ENCODE measurements at places on chromosomes 7 and 10.

- DNase-seq: no peak
- H3K4me1 ChIP-seq: peaks cover 26% of the 10 kb centered on the region
- H3K27ac ChIP-seq: peak overlapping the region; percentile 72
- H3K36me3 ChIP-seq: no peaks in the 10 kb centered on the region
- no peaks in the 10 kb centered on the region for H3K27me3 ChIP-seq
- H3K4me3 ChIP-seq: no peak overlapping the region
Measured at GRCh38 chr10:3424111-3424851, 251.7 kb upstream of the PITRM1 start.

DNA sequence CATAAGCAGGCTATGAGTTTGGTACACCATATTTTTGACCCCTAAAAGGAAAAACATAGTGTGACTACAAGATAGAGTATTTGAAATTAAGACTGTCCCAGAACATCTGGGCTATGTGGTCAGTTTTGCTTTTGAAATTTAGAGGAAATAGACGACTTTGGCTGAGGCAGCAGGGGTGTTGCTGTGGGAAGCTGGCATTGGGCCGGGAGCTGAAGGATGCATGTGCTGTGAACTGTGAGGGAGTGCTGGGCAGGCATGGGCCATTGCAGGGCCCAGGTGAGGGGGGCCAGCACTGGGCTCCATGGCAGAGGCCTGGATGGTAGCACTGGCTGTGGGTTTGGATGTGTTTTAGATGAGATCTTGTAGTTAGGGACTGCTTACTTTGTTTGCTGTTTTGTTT, 168.3 kb downstream of the BMPER start:
- DNase-seq: no peak
- no peaks in the 10 kb centered on the region for H3K36me3 ChIP-seq
- no peak overlapping the region for H3K4me3 ChIP-seq
- H3K27ac ChIP-seq: no peak overlapping the region

DNA sequence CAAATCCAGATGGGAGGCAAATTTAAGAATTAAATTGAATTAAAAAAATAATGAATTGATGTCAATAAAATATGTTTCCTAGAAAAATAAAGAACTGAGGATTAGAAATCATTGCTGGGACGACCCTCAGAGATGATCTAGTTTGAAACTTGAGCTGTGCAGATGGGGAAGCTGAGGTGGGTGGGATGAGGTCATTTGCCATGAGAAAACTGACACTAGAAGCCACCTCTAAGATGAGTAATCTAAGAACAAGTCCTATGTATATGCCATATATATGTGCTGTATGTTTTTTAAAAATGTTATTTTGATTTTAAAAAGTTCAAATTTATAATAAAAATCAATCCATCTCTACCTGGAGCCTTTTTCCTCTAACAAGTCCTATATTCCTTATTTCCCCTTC, 135.7 kb downstream of the RSU1 start:
- DNase-seq: no peak
- no peaks in the 10 kb centered on the region for H3K36me3 ChIP-seq
- H3K27ac ChIP-seq: no peak overlapping the region
- H3K4me1 ChIP-seq: no peaks in the 10 kb centered on the region

- no peak for DNase-seq
- no peak overlapping the region for H3K27ac ChIP-seq
- no peaks in the 10 kb centered on the region for H3K4me1 ChIP-seq
- no peak overlapping the region for H3K4me3 ChIP-seq
Measured at GRCh38 chr7:33486633-33487032, 357.3 kb downstream of the BBS9 start.

DNA sequence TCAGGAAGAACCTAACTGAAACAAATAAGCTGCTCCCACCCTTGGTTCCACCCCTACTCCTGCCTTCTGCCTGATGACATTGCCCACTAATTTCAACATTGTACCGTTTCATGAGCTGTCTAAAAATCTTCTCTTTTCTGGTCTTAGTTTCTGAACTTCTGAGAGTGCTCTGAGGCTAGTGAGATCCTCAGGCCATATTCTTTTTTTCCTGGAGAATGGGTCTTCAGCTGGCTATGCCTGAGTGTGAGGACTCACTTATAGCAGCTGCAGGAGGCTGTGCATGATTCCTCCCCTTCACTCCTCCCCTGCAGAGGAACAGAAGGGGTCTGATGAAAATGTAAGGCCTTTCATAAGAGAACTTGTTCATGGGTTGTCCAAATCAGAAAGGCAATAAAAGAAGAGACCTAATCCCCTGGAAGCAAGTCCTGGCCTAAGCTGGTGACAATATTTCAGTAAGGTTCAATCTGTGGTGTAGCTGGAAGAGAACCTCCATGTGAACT, 11.1 kb downstream of the HOXA4 start:
- peaks cover 28% of the 10 kb centered on the region for H3K4me1 ChIP-seq
- no peaks in the 10 kb centered on the region for H3K27me3 ChIP-seq
- H3K4me3 ChIP-seq: no peak overlapping the region

DNA sequence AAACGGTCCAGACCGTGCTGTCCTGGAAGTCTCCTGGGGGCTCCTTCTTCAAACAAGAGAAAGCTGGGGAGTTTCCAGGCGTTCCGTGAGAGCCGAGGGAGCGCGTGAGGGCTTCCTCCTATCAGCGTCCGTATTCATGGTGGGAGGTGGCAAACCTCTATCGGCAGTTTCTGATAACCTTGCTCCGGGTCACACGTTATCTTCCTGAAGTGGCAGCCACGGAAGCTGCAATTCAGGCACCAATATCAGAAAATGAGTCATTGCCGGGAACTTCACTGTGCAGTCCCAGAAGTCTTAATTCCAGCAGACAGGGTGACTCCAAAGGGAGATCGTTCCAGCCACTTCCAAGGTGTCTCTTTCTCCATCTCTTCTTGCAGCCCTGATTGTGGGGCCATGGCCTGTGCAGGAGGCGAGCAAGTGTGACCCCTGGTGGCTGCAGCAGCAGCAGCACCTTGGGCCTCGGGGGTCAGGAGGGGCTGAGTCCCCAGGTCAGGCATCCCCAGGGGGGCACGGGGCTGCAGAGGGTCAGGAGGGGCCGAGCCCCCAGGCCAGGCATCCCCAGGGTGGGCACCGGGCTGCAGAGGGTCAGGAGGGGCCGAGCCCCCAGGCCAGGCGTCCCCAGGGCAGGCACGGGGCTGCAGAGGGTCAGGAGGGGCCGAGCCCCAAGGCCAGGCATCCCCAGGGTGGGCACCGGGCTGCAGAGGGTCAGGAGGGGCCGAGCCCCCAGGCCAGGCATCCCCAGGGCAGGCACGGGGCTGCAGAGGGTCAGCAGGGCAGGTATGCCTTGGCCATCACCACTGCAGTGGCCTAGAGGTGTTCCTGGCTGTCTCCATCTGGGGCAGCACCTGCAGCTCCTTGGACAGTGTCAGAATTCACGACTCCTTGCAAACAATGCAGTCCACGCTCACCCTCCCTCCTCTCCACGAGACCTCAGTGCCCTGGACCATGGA, 538.7 kb downstream of the DNAJB6 start:
- no peak overlapping the region for H3K4me3 ChIP-seq
- H3K27ac ChIP-seq: no peak overlapping the region
- H3K4me1 ChIP-seq: no peaks in the 10 kb centered on the region
- H3K27me3 ChIP-seq: no peaks in the 10 kb centered on the region

GRCh38 chr7:96238474-96238873, 83.4 kb downstream of the SLC25A13 start:
- no peak for DNase-seq
- H3K36me3 ChIP-seq: peaks cover 7% of the 10 kb centered on the region
- no peaks in the 10 kb centered on the region for H3K27me3 ChIP-seq
- no peak overlapping the region for H3K27ac ChIP-seq
- no peak overlapping the region for H3K4me3 ChIP-seq

GRCh38 chr7:18345641-18346234, 149.8 kb upstream of the HDAC9 start:
- no peaks in the 10 kb centered on the region for H3K36me3 ChIP-seq
- no peaks in the 10 kb centered on the region for H3K27me3 ChIP-seq
- H3K27ac ChIP-seq: no peak overlapping the region
- H3K4me3 ChIP-seq: no peak overlapping the region

DNA sequence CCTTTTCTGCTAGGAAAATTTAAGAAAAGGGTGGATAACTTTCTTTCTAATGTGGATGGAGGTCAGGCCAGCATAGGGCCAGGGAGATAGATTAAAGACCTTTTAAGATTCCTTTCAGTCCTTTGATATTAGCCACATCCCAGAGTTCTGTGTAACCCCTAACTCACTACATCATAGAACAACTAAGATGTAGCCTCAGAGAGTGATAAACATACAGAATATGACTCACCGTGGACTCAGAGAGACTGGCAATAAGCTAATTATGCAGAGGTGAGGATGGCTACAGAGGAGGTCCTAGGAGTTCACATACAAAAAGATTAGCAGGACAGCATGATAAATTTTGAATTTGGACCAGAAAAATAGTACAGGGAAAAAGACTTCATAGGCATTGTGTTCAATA, 141.0 kb downstream of the AOAH start:
- no peak overlapping the region for H3K4me3 ChIP-seq
- no peaks in the 10 kb centered on the region for H3K27me3 ChIP-seq
- no peaks in the 10 kb centered on the region for H3K4me1 ChIP-seq
- DNase-seq: no peak
- H3K27ac ChIP-seq: no peak overlapping the region
- H3K36me3 ChIP-seq: no peaks in the 10 kb centered on the region

DNA sequence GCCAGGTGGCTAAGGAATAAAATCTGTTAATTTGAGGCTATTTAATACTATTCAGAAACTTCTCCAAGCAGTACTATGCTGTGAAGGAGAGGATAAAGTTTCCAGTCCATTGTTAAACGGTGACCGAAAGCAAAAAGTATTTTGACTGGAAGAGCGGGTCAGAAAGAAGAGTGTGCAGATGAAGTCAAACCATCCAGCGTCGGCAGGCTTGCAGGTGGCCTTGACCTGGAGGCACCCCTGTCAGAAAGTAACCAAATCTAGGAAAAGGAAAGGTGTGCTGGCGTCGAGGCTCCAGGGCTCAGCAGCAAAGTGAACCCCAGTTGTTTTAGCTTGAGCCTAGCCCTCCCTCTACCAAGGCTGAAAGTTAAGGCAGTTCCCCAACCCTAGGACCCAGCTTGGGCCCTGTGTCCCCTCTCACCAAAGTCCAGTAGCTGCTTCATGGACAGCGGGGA, 544 bp downstream of the PDK4 start:
- peak overlapping the region; percentile 94 for H3K27ac ChIP-seq
- no peaks in the 10 kb centered on the region for H3K27me3 ChIP-seq
- DNase-seq: no peak
- no peaks in the 10 kb centered on the region for H3K36me3 ChIP-seq
- H3K4me3 ChIP-seq: peak overlapping the region; percentile 69
- H3K4me1 ChIP-seq: peaks cover 5% of the 10 kb centered on the region

DNA sequence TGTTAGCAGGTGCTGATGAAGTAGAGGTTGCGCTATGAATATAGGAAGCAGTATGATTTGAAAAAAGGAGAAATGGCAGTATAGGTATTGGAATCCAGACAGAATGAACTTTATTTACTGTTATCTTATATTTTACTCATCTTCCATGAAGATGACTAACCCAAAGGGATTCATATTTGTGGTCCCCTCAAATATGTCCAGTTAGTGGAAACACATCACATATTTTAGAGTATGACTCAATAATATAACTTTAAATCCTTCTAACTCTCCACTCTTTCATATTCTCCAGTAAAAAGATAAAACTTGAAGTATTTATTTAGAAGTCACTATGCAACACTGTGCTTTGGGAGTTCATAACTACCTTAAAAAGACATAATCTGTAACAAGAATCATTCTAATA, 286.5 kb upstream of the LRRTM3 start:
- no peaks in the 10 kb centered on the region for H3K27me3 ChIP-seq
- no peaks in the 10 kb centered on the region for H3K4me1 ChIP-seq
- H3K4me3 ChIP-seq: no peak overlapping the region
- no peak overlapping the region for H3K27ac ChIP-seq
- H3K36me3 ChIP-seq: no peaks in the 10 kb centered on the region
- DNase-seq: no peak

GRCh38 chr10:32347363-32348022, 535 bp upstream of the EPC1 start:
- H3K27me3 ChIP-seq: no peaks in the 10 kb centered on the region
- no peaks in the 10 kb centered on the region for H3K36me3 ChIP-seq
- peaks cover 68% of the 10 kb centered on the region for H3K4me1 ChIP-seq
- peak overlapping the region; percentile 96 for H3K4me3 ChIP-seq

DNA sequence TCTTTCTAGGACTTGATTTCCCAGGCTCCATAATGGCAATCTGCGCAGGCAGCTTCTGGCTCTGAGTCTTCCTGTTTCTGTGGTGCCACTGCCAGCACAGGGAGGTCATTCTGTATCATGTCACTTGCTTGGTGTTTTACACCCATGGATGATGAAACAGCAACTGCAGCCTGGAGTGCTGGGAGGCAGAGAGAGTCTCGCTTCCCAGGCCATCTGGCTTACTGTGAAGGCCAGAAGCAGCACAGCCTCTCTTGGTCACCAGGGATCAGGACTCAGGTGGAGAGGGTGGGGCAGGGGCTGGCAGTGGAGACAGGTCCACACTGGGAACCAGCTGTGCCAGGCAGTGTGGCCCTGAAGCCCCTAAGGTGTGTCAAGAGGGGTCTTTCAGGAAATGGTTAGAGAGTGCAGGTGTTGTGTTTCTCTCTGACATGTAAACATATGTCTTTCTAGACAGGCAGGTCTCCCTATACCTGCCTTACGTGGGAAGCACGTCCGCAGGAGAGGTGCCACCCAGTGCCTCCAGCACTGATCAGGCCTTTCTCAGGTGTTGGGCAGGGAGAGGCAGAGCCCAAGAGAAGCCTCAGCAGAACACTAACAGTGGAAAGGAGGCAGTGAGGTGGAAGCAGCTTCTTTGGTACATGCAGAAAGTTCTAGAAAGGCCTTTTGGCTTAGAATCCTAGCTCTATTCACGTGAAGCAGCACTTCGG, 71.4 kb downstream of the INSIG1 start:
- H3K27me3 ChIP-seq: peaks cover 18% of the 10 kb centered on the region
- H3K36me3 ChIP-seq: no peaks in the 10 kb centered on the region
- H3K4me3 ChIP-seq: no peak overlapping the region
- H3K27ac ChIP-seq: no peak overlapping the region
- peaks cover 24% of the 10 kb centered on the region for H3K4me1 ChIP-seq

DNA sequence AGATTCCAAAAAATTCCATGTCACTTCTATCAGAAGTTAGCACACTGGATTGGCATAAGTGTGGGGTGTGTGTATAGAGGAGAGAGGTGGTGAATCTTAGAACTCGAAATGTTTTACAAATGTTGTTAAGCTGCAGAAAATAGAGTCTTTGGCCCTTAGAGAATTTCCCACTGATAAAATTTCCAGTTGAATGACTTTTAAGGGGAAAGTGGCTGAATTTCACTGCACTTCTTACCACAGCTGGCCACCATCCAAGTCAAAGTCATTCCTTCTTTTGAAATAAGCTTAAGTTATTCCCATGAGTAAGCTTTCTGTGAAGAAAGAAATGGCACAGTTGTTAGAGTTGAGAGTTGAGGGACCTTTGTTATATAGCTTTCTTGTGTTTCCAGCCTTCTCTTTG, 13.9 kb downstream of the VCL start:
- DNase-seq: no peak
- H3K27me3 ChIP-seq: no peaks in the 10 kb centered on the region
- no peaks in the 10 kb centered on the region for H3K36me3 ChIP-seq
- peaks cover 29% of the 10 kb centered on the region for H3K4me1 ChIP-seq
- no peak overlapping the region for H3K4me3 ChIP-seq
- H3K27ac ChIP-seq: peak overlapping the region; percentile 1
